COR-L47 (cell line): ENCODE measurements at places on chromosomes 6 and 20.

DNA sequence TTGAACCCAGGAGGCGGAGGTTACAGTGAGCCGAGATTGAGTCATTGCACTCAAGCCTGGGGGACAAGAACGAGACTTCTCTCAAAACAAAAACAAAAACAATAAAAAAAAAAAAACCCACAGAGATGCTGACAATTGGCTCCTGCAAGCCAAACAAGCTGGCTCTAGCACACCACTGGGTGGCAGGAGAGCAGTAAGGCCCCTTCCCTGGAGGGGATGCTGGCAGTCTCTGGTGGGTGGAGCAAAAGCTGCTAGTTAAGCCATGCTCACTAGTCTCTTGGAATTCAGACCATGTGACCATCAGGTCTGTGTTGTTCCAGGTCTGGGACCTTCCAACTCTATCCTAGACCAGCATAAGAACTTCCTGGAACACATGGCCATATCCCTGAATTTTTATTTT lies 18.9 kb upstream of the DSN1 start:
- DNase-seq = peak; percentile 65

- no peak for DNase-seq
These were observed 1.6 kb upstream of the GPLD1 start for GRCh38 chr6:24490948-24491347.

DNA sequence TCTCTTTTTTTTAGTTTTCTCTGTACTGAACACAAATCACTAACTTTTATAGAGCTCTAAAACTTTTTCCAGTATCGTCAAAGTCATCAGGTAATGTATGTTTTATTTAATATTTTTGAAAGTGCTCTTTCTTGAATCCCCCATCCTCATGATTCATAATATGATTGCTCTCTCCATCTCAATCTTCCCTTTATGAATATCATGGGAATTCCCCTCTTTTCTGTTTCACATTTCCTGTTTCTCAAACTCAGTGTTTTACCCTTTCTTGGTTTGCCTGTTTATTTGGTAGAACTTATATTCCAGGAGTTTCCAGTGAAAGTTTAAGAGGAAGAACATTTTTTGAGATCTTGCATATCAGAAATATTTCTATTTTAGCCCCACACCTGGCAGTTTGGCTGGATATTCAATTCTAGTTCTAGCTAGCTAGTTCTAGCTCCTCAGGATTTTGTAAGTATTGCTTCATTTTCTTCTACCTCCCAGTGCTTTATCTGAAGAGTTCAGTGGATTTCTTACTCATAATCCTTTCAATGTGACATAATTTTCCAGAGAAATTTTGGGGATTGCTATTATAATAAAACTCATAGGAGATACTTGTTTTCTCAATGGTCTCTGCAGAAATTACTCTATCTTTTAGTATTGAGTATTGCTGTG lies 6.1 kb upstream of the C6orf58 start:
- no peak for DNase-seq

DNA sequence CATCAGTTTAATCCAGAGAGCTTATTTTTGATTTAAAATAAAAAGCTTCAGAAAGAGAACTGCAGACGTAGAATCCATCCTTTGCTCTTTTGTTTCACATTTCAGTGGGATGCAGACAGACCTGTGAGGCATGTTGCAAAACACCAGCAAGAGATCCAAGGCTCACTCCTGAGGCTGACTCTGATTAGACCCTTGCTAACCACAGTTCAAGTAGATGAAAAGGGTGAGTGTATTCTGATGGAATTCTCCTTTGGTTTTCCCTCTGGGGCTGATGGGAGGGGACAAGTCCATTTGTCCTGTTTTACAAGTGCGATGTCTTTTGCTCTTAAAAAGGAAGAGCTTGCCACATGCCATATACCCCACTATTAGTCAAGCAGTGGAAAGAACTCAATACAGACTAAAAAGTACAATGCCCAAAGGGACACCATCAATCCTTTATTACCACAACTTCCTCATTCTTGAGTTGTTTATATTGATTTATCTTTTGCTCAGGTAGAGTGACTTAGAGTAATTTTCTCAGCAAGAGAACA lies 772.7 kb downstream of the MAFB start:
- no peak for DNase-seq

DNA sequence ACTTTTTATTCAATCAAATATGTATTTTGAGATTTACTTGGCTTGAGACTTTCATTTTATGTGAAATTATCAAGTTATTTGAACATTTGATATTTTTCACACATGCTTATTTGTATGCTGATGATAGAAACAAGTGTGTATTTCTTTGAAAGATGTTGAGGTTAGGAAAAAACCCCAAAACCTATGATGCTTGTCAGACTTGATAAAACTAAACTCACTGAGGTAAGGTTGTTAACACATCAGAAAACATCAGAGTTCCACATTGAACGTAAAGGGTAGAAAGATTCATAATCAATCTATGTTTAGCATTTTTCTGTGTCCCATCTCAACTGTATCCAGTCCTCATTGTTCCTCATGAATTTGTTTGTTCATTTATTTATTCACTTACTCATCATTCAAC lies 12.2 kb downstream of the SF3B5 start:
- no peak for DNase-seq

DNA sequence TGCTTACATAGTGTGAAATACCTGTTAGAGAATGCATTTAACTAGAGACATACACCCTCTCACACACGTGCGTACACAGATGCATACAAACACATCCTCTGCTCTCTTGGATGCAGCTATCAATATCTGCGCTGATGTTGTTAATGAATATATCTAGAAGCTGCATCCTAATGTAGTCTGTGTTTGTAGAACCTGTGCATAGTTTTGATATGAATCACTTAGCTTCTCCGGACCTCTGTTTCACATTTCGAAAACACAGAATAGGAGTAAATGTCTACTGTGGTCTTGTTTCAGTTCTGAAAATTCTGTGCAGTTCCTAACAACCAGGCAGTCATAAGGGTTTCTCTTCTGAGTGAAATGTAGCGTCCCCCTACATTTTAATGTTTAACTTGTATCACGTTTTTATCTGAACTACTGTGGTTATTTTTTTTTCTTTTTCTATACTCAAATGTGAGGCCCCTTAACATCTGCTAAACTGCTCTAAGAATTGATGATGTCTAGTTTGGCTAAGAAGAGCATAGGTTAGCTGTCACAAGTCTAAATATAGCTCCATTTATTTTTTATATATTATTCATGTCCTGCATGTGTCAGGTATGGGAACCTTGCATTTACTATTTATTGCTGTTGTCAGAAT lies 254.5 kb downstream of the TMEM242 start:
- no peak for DNase-seq

- DNase-seq = no peak
These were observed 15.1 kb downstream of the ACSS1 start for GRCh38 chr20:25042531-25043498.
